Hindlimb muscle (tissue), 1 donor: ENCODE measurements at places on chromosomes 7 and 10.

DNA sequence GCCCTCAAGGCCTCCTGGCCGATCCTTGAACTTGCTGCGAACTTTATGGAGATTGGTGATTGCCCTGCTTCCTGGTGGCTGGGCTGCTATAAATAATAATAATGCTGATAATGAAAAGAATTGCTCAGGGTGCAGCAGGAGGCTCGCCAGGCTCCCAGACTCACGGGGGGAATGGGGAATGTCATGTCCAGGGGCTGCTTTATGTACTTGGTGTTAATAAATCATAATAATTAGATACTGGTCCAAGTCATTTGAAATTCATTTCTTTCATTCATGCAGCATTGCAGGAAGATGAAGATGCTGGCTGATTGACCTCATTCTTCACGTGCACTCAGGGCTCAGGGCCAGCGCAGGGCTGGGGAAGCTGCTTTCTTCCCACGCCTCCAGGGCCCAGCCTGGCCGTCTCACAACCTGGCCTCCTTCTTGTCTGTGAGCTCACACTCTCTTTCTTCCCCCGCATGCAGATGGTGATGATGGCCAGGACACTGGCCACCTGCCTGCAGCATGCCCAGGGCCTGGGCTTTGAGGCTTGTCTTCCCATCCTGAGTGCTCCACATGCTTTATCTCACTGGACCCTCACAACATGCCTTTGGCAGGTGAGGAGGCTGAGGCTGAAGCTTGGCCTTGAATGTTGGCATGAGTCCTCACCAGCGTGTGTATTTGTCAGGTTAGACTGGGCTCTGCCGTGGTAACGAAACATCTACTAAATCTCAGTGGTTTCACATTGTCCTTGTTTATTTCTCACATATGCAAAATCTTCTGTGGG is 138.4 kb upstream of the TNS3 start:
- peak; percentile 72 for DNase-seq

DNA sequence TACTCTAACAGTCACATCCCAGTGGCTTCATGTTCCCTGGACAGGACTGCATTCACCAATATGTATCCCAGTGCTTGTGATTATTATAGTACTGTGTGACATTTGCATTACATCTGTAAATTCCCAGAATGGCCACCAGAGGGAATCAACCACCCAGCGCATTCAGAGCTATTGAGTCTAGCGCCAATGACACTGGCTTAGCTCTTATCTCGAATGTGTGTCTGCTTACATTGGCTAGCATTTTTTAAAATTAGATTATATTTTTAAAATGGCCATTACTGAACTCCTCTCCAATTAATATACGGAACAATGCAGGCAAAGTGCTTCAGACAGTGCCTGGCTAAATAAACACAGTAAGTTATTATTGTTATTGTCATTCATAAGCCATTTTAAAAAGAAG is 36.3 kb downstream of the TRIL start:
- DNase-seq: peak; percentile 56

DNA sequence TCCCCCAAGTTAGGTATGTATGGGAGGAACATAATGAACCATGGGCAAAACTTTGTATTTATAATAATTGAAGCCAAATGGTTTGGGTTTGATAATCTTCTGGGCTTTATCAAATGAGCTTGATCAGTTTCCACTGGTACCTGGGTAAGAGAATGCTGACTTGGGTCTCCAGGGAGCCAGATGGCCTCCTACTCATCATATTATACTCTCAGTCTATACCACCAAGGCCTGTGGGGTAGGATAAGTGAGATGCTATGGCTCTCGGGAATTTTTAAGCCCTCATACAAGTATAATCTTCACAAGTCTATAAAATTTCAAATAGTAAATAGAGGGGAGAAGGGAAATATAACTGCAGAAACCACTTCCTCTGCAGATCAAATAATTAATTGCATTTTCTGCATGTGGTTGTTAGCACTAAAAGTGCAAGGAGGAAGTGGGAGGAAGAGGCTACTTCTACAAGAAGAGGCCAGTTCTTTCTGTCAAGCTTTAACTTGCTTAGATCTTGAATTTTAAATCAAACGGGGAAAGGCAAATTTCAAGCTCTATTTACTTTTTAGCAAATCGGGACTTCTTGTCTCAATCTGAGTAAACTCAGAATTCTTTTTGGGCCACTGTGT is 349.0 kb downstream of the SORCS1 start:
- no peak for DNase-seq

GRCh38 chr7:141410353-141411000 is 140.7 kb upstream of the AGK start:
- no peak for DNase-seq

- no peak for DNase-seq
Observed at GRCh38 chr7:21953781-21954180, 8.1 kb upstream of the CDCA7L start.

GRCh38 chr7:50653126-50653864 is 88.1 kb upstream of the DDC start:
- DNase-seq: no peak

DNA sequence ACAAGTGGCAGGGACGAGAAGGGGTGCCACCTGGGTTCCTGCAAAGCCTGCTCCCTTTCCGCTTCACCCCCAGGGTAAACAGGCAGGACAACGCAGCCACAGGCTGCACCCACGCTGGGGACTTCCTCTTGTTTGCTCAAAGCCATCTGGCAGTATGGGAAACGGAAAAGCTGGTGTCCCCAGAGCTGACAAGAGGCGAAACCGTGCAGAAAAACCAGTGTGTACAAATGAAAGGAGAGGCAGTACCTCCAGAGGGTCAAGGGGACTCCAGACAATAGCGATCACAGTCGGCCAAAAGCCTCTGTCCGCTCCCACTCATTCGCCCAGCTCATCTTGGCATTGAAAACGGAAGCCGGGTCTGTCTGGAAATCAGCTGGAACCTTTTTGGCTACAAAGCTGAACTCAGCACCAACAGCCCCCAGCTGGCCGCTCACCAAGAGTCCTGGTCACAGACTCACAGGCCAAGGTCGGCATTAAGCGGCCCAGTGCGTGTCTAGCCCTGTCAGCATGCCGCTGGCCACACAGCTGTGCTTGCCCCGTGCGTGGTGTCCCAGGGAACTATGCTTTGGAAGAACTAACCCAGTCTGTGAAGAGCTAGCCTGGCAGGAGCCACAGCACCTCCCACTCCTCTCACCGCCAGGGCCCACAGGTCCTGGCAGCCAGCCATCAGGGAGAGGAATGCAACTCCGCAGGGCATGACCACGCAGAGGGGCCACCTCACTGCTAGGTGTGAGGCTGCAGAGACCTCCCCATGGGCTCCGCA is 10.4 kb downstream of the TNS3 start:
- DNase-seq: peak; percentile 51

DNA sequence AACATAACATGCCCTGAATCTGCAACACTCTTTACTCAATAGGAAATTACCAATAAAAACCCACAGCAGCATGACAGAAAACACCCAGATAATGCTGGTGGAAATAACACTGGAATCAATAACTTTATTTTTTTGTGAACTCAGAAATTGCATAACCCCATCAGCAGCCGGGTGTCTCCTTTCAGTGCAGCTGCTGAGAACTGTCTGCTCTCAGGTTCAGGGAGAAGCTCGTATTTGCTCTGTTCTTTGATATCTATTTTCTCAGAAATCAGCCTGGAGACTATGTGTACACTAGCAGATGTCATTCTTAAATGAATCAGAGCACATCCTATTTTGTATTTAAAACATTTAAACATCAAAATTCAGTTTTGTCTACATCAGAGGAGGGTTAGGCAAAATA is 506.0 kb downstream of the POM121L12 start:
- DNase-seq: peak; percentile 11

DNA sequence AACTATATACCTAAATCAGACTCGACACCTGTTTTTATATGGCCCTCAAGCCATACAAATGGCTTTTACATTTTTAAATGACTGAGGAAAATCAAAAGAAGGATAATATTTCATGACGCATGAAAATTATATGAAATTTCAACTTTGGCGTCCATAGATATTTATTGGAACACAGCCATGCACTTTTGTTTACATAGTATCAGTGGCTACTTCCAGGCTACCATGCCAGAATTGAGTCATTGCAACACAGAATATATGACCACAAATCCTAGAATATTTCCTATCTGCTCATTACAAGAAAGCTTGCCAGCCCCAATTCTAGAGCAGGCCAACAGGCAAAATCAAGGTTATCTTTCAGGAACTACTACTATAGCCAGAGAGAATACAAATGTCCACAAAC is 29.3 kb downstream of the AFAP1L2 start:
- no peak for DNase-seq

- DNase-seq: no peak
Observed at GRCh38 chr10:126247446-126247975, 140.8 kb downstream of the ADAM12 start.

DNA sequence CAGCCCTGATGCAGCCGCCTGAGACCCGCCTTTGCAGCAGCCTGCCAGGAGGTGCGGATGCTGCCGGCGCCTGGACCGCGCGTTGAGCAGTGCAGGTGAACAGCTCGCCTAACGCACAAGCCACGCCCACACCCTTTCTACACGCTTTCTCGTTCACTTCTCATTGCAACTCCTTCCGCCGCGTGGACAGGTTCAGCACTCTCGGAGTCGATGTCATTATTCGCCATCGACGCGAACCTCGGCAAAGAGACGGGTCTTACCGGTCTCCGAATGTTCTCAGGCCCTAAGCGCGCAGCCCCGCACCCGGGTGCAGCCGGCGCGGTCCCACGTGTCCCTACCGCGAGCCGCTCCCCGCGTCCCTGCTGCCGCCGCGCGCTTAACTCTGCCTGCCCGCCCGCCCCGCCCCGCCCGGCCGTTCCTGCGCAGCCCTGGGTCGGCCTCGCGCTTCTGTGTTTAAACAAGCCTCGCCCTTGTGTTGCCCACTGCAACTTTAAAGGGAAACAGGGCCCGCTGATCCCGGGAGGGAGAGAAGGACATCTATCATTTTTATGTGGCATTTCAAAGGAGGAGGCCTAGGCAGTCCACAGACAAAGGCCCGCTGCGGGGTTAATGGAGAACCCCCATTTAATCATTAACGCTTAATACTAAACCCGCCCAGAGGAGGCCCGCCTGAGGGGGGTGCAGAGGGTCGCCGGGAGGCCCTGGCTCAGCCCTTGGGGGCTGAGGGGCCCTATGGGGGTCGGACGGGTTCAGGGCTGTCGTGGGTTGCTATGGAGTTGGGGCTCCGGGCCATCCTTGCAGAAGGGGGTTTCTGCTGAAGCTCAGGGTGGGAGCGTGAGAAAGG is 128.5 kb downstream of the WDR11 start:
- no peak for DNase-seq

GRCh38 chr7:132368246-132368900 is 207.9 kb downstream of the PLXNA4 start:
- DNase-seq: no peak

DNA sequence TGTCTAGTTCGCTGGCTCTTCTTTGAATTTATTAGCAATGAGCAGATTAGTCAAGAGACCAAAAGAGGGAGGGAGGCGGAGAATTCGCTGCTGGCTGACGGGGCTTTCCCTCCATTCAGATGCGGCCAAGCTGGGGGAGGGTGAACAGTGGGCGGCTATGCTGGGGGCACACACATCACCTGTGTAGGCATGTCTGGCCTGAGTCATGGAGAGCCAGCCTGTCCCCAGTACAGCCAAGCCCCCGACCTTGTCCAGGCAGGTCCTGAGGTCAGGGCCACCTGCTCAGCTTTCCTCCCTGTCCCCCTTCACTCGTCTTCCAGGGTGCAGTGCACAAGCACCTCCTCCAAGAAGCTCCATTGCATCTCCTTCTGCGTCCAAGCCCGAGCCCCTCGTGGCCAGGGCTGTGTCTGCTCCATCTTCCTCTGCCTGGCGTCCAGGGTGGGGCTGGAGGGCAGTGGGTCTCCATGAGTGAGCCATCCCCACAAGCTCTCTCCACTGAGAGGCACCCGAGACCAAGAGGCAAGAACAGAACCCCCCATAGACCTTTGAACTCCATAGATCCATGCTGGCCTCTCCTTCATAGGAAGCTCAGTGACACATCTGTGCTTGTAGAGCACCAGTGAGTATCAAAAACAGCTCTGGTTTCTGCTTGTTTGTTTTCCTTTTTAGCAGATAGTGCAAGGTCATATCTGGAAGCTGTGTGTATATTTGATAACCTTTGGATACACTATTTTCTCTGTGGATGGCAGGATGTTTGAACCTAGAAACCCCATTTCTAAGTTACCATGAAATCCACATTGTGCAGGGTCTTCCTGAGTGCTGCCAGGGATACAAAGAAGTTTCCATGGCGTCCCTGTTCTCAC is 1.9 kb upstream of the DEPP1 start:
- DNase-seq: no peak

DNA sequence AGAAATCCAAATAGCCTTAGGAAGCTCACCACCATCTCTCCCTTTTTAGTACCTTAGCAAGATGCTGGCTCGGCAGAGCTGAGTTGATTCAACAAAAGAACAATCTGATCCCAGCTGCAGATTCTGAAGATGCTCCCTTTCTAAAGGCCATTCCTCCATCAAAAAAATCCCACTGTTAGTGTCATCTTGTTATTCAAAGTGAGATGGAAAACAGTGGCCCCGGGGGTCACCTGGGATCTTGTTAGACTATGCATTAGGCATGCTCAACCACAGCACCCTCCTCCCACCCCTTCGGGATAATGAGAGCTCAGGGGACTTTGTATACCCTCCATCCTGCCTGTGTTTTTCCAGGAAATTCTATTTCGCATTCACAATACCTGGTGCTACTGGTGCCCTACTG is 2.4 kb downstream of the NCAPG2 start:
- DNase-seq: no peak

GRCh38 chr10:69091143-69091651 is 3.3 kb downstream of the SRGN start:
- DNase-seq: no peak

DNA sequence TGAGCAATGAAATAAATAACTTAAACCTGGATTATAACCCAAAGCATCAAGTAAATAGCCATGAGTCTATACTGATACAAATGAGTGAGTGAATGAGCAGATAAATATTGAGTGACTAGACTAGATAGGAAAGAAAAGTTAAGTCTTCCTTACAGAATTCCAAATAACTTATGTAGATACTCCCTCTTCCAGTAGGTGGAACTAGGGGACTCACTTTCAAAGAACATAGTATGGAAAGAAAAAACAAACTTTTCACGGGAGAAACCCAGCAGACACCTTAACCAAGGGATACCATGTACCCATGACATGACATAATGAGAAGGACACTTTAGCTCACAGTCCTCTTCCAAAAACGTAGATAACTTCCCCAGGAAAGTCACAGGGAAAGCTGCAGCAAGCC is 32.2 kb downstream of the CSGALNACT2 start:
- DNase-seq: no peak
